ENCODE measurements at places on chromosomes 13 and 19. TPM values are rescaled to one million over a fixed set of nuclear protein-coding genes. Genes with fewer than 3 reads are reported as not detected.

The GAPDHS gene
- total RNA-seq: not detected

The ZNF30 gene
- 7.4 TPM for total RNA-seq

The UQCRFS1 gene
- 34.9 TPM for total RNA-seq

The CACNA1A gene
- 190 TPM for total RNA-seq

The OR4F17 gene
- not detected for total RNA-seq

The IGLON5 gene
- total RNA-seq: 59.9 TPM

The NKG7 gene
- not detected for total RNA-seq

The SMAD9 gene
- total RNA-seq: 43.6 TPM

The OVOL3 gene
- not detected for total RNA-seq

The LILRA6 gene
- total RNA-seq: not detected

The CIC gene
- 150 TPM for total RNA-seq
